ENCODE measurements at places on chromosomes 1 and 21. TPM values are rescaled to one million over a fixed set of nuclear protein-coding genes. Genes with fewer than 3 reads are reported as not detected.

Gene LRRC53
- polyA plus RNA-seq: not detected

Gene MAP10
- polyA plus RNA-seq: 0.49 TPM

Gene FMO5
- 0.16 TPM for polyA plus RNA-seq

Gene SPATA6
- polyA plus RNA-seq: not detected

All from K562 (cell line).